ENCODE measurements at places on chromosomes 4 and X.
A peak's percentile ranks its signal among the peaks of the same experiment; 100 is the strongest.

GRCh38 chrX:14817571-14817970 is 55.3 kb downstream of the FANCB start:
- DNase-seq: no peak

DNA sequence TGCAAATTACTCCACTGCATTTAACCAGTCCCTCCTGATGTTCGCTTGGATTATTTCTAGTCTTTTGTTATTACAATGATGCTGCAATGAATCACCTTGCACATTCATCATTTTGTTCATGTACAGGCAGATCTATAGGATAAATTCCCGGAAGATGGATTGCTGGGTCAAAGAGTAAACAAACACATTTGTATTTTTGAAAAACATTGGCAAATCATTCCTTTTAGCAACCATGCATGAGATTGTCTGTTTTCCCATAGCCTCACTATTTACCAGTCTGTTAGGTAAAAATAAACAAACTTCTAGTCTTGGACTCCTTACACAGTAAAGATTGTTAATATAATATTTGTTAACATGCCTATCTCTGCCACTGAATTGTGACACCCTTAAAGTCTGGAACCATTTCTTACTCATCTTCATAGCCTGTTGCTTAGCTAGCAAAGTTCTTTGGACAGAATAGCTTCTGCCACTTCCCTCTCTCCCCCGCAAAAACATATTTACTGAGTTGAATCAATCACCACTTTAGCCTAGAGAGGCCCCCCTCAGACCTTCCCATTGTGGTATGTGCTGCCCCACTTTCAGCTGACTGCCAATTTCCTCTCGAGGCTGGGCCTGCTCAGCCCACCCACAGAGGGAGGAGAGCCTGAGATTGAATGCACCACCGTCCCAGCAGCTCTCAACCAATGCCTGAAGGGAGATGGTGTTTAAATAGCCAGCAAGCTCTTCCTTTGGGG is 108.4 kb upstream of the ATXN3L start:
- DNase-seq: peak; percentile 46

DNA sequence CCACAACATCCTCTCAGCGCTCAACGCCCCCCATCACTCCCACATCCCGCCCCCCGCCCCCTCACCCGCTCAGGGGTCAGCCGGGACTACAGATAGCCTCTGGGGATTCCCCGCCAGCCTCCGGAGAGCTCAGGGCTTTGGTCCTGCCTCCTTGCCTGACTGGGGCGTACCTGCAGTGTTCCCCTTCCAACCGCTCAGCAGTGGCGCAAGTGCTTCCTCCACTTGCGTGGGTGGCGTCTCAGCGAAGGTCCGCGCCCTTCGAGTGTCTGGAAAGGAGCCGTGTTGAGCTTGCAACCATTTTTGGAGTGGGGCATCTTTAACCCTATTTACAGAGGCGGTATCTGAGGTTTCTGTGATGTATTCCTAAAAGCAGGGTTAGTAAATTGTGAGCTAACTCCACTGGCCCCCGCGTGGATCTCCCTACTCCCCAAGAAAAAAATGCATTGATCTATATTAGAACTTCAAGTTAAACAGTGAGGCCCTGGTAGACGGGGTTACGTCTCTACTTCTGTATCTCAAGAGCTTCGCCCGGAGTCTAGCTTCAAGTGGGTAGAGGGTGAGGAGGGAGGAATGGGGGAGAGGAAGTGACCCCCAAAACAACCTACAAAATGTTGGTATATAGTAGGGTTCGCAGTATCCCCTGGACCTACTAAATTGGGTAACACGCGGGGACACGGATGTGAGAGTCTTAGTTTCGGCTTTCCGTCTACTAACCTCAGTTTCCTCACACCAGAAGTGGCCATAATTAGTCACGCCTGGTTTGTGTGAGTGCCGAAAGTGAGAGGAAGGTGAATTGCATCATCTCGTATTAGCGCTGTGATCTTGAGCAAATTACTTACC is 16.1 kb downstream of the NKX3-2 start:
- DNase-seq: peak; percentile 31

GRCh38 chrX:1885116-1885515 is 270.3 kb downstream of the ASMT start:
- DNase-seq: no peak

DNA sequence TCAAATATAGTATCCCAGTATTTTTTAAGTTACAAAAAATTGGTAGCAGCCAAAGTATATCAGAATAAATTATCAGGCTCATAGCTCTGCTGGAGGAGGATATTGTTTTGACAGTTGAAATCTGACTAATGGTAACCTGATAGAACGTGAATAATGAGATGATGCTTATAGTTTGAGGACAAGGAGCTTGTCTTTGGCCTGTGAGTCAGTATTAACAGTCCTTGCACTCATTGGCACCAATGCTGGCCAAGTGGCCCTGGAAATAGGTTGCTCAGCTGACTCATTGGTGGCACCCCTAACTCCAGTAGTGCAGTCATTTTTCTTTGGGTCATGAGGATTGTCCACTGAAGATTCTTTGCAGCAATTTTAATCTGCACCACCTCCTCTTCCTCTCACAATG is 203.3 kb upstream of the JADE1 start:
- no peak for DNase-seq

GRCh38 chr4:48766131-48766792 is 13.8 kb downstream of the FRYL start:
- DNase-seq: no peak

GRCh38 chr4:24103434-24104157 is 213.7 kb upstream of the PPARGC1A start:
- DNase-seq: no peak

DNA sequence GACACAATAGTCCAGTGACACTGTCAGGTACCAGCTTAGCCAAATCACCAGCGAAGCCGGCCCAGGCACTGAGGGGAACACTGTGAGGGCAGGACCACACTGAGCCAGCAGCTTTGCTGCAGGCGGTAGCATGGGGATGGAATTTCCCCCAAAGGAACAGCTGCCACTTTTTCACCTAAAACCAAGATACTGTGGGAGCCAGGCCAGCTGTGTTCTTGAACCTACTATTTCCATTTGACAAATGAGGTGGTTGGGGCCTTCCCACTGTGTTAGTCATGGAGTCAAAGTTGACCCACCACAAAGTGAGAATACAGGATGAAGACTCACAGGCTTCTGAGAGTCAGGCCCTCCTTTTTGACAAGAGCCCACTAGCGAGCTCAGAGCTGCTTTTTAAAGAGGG is 70.7 kb upstream of the SH3RF1 start:
- DNase-seq: no peak

GRCh38 chrX:129980001-129980401 is 2.4 kb upstream of the BCORL1 start:
- no peak for DNase-seq

GRCh38 chr4:99586322-99586721 is 11.7 kb downstream of the MTTP start:
- no peak for DNase-seq

DNA sequence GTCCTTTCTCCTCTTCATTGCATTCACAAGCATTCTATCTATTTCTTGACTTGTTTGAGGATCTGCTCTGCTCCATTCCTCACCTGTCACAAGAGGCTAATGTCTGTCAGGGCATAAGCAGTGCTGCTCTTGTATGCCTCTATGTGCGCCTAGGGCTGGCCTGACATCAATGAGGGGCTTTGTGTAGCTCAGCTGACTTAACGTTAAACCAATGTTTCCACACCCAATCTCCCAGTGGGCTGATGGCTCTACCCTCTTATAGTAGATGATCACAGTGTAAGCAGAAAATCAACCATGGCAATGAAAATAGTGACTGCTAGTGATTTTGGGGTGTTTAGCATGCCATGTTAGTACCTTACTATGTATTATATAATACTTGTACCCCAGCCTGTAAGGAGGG is 139.0 kb downstream of the UNC5C start:
- DNase-seq: no peak

GRCh38 chr4:22201256-22201655 is 252.7 kb upstream of the KCNIP4 start:
- no peak for DNase-seq

DNA sequence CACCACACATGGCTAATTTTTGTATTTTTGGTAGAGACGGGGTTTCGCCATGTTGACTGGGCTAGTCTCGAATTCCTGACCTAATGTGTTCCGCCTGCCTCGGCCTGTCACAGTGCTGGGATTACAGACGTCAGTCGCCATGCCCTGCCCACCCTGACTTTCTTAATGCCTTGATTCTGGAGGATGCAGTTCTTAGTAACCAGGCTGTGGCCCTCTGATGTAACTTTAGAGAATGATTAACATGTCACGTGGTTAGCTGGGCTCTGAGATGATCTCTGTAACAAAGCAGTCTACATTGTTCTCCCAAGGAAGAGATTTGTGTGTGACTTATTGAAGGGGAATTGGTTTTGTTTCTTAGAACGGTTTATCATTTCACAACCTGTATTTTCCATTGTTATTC is 30.6 kb downstream of the ANK2 start:
- no peak for DNase-seq

DNA sequence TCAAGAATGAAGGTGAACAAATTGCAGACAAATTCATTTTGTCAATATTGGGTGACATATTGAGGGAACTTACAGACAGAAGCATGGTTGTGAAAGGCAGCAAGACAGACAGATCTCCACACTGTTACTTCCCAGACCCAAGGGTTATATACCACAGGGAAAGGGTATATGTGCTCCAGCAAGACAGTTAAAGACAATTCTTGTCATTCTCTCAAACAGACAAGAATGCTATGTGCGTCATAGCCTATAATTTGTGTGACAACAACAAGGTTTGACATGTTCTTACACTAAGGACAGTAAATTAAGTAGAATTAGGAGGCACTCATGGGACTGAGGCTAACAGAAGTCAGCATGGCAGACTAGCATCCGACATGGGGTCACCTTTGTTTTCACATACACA is 214.3 kb downstream of the INPP4B start:
- no peak for DNase-seq

GRCh38 chrX:11363069-11363594 is 69.9 kb downstream of the AMELX start:
- no peak for DNase-seq

- DNase-seq: no peak
These were observed 203.0 kb upstream of the GEMIN8 start for GRCh38 chrX:14232688-14233087.

GRCh38 chr4:140645614-140646412 is 77.1 kb upstream of the UCP1 start:
- DNase-seq: no peak

- peak; percentile 72 for DNase-seq
These were observed 31.1 kb downstream of the CCKAR start for GRCh38 chr4:26459054-26459755.

DNA sequence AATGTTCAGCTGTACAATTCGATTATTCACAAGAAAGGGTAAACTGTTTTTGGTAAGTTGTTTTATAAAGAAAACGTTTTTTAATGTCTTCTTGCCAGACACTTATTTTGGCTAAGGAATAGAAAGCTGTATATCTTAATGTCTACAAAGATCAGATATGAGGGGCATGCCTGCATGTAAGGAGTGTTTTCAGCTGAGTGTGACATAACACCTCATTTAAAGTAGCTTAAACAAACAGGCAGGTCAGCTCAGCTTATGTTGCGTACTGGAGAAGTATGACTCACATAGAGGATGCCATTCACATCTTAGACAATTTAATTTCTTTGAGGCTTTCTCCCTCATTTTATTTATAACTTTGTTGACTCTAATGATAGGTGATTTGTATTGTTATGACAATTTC is 30.4 kb downstream of the LAMTOR3 start:
- no peak for DNase-seq

GRCh38 chr4:118767109-118767508 is 68.8 kb downstream of the SEC24D start:
- no peak for DNase-seq

DNA sequence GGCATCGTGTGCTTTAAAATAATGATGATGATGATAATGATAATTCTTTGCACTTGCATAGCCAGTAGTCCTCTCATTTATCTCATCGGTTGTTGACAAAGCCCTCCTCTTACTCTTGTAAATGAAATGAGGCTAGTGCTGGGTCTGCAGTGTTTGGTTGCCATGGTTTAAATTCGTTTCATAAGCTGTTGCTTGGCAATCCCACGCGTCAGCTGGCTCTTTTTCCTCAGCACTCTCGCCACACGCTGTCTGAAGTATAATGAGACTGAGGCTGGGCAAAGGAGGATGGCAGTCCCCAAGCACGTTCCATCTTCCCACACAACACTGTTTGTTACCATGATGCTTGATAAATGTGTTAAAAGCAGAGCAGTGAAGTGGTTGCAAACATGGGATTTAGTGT is 15.5 kb downstream of the PAGE4 start:
- DNase-seq: no peak

DNA sequence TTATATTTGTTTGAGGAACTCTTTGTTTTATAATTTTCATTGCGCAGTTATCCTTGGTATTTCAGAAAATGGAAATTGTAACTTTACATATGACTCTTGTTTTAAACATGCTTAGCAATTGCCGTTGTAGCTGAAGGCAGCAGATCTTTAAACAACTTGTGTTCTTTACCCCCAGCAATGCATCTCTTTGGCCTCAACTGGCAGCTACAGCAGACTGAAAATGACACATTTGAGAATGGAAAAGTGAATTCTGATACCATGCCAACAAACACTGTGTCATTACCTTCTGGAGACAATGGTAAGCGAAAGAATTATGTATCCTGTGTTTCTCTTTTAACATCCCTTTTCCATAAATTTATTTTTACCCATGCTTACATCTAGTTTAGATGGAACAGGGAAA is 263.6 kb downstream of the DCTD start:
- no peak for DNase-seq

GRCh38 chr4:146338512-146338911 is 124.2 kb downstream of the REELD1 start:
- DNase-seq: no peak

GRCh38 chr4:11011249-11011648 is 326.7 kb upstream of the CLNK start:
- no peak for DNase-seq

DNA sequence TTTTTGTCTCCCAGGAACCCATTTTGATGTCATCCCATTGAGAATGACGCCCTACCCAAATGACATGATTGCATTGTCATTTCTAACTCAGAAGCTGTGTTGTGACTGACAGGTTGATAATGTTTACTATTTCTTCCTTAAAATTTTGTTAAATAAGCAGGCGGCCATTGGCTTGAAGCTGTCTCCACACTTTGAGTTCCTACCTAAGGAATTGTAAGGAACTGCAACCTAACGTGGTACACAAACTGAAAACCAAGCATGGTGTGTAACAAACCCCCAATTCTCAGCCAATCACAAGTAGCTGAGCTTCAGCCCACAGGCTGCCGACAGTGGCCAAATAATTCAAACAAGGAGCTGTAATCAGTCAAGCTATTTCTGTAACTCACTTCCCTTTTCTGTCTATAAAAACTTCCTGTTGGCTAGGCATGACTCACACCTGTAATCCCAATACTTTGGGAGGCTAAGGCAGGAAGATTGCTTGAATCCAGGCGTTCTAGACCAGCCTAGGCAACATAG is 2.9 kb upstream of the MND1 start:
- DNase-seq: peak; percentile 86

GRCh38 chr4:165915215-165915614 is 42.2 kb downstream of the TLL1 start:
- no peak for DNase-seq

DNA sequence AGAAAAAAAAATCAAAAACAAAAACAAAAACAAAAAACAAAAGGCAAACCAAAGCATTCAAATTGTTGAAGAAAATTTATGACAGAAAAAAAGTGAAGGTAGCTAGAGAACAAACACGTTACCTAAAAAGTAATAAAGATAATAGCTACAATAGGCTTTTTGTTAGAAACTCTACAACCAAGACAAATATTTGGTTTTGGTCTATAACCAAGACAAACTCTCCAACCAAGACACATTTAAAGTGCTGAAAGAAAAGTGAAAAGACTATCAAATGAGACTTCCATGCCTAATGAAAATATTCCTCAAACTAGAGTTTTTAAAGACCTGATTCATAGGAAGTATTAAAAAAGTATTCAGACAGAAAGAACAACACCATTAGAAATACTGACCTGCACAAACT is 391.9 kb upstream of the NDST4 start:
- DNase-seq: no peak

All from Kasumi-1 (cell line).